ENCODE measurements at places on chromosomes 3 and 15. TPM values are rescaled to one million over a fixed set of nuclear protein-coding genes. Genes with fewer than 3 reads are reported as not detected.

GRCh38 chr3:87949879-87950208 lies 109.0 kb downstream of the CGGBP1 start:
- no peak for DNase-seq

SLC15A2 gene
- 13.2 TPM for total RNA-seq

ARL6 gene
- 15.3 TPM for total RNA-seq

SCAANT1 gene
- total RNA-seq: not detected

DNA sequence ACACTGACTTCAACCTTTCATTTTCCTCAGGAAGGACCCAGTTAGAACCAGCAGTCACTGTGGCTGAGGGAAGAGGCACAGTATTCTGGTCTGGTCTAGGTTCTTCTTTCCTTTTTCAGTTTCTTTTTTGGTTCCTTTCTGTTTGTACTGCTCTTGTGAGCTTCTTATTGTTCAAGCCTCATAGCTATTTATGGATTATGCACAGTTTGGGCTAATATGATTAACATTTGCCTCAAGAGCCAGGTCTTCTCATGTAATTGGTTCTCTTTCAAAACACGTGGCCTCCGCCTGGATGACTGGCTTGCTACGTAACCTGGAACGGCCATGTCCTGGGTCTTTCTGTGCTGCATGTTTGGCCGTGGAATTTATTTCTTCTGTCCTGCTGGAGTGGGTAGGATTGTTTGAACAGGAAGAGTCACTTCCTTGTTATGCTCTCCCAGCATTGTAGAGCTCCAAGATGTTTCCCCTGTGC lies 43.3 kb downstream of the RBMS3 start:
- peak; percentile 18 for DNase-seq

DNA sequence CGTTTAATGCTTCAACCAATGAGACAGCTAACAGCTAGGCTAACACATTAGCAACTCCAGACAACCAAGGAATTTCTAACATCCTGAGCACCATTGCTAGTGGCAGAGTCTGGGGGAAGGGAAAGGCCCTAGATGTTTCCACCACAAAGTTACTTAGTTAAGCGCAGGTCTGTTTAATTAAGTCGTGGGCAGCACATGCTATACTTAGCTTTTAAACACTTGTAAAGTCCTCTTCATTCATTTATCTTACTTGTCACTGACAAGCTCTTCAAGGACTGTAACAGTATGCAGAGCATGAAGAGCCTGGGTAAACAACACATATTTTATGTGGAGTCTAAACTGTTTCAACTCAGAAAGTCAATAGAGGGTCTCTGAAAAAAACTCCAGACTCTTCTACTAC lies 221.1 kb upstream of the WNT5A start:
- no peak for DNase-seq
